ENCODE measurements at places on chromosomes 11 and 22.
A peak's percentile ranks its signal among the peaks of the same experiment; 100 is the strongest.

GRCh38 chr11:58625826-58626460, 3.5 kb downstream of the CNTF start:
- DNase-seq = peak; percentile 28

GRCh38 chr22:42915980-42916765, 59.1 kb upstream of the ARFGAP3 start:
- no peak for DNase-seq

- DNase-seq = no peak
Measured at GRCh38 chr11:2794046-2794967, 91.3 kb downstream of the CDKN1C start.

GRCh38 chr11:45610627-45611026, 54.8 kb downstream of the CHST1 start:
- no peak for DNase-seq

DNA sequence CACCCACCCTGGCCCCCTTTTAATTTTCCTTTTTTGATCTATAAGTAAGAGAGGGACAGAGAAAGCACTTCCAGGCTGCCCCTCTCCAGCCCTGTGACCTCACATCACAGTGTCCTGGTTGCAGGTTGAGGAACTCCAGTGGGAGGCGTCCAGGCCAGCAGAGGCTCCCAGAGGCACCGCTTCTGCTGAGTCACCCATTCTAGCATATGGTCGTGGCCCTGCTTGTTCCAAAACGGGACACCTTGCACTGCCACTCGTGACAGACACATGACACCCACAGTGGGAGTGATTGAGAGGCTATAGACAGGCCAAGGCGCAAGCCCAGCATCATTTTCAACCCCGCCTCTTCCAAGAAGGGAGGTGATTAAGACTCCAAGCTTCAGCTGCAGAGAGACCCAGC, 16.0 kb upstream of the TMPRSS4 start:
- no peak for DNase-seq

DNA sequence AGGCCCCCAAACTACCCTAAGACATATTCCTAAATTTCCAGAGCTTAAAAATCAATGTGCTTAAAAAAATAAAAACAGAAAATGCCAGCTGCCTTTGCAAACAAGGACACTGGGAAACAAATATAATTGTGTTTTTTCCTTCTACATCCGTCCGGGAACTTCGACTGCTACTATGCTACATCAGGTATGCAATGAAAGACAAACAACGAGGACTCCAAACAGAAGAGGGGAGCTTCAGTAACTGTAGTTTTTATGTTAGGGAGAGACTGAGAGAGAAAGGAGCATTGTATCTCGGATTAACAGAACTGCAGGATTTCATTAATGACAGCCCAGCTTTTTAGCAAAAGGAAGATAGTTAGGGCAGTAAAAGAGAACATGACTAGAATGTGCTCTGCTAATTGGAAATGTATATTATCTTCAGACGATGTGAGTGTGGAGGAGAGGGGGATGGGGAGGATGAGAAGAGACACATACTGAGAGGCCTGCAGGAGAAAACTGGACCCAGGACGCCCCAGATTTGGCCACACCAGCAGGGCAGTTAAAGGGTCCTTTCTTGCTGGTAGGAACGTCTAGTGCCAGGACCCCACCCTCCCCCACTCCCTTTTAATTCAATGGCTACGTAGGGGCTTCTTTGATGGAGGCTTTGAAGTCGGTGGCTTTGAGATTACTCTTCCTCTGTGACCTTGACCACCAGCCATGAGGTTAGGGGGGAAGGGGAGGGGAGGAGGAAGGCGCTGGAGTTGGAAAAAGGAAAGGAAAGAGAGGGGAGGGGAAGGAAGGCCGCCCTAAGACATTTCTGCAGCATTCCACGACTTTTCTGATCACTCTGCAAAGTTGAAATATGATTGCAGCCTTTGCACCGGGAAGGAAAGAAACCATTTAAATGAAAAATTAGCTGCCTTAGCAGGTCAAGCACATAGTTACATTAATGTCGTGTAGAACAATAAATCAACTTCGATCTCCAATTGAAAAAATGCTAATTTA, 187.1 kb downstream of the BLID start:
- no peak for DNase-seq

GRCh38 chr22:29457730-29458129, 19.3 kb downstream of the RFPL1 start:
- DNase-seq = no peak

- no peak for DNase-seq
Measured at GRCh38 chr11:70141486-70142220, 61.4 kb upstream of the FADD start.

DNA sequence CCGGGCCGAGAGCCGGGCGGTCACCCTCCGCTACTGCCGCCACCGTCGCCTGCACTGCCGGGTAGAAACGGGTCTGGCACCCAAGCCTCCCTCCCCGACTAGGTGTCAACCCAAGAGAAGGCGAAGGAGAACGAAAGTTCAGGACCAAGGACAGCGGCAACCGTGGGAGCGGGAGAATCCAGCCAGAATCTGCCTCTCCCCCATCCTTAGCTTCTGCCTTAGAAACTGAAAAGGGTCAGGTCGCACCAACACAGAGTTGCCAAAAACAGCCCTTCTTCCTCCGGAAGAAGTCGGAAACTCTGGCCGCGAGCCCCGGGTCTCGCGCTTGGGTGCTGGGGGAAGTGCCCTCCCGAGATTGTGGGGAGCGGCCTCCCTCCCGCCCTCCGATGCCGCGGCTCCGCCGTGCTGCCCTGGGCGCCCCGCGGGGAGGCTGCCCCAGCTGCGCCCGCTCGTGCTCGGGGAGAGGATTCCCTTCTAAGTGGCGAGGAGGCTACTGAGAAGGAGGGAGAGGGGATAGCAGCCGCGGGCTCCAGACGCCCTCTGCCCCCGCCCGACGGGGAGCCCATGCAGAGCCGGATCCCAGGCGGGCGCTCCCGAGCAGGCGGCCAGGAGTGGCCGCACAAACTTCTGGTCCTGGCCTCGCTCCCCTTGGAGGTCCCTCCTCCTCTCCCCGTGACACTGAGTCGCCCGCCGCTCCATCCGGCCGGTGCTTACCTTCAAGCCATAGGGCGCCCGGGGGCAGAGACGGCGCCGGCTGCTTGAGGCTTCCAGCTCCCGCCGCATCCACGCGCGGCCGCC, 637 bp downstream of the DRD2 start:
- DNase-seq = peak; percentile 28

DNA sequence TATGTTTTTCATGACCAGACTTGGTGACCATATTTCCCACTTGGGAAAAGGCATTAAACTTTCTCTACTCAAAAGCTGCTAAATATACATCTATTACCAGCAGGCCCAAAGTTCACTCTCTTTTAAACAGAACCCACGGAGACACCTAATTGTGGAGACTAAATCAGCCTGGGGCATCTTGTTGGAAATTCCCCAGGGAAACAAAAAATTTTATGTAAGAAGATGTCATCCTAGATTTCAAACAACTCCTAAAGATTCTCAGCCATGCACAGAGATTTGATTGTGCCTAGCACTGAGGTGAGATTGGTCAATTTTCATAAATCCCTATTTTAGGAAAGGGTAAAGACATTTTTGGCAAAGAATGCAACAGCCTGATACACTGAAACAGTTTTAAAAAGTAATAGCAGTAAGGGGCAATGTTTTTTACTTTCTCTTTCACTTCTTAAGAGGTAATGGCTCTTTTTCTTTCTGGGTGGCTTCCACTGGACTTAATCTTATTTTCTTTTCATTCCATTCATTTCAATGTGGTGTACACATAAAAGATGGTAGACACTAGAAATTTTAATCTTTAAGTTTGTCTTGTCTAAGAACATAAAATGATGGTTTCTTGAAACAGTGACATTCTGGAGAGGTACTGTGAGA, 9.6 kb downstream of the OR52N2 start:
- DNase-seq = no peak

DNA sequence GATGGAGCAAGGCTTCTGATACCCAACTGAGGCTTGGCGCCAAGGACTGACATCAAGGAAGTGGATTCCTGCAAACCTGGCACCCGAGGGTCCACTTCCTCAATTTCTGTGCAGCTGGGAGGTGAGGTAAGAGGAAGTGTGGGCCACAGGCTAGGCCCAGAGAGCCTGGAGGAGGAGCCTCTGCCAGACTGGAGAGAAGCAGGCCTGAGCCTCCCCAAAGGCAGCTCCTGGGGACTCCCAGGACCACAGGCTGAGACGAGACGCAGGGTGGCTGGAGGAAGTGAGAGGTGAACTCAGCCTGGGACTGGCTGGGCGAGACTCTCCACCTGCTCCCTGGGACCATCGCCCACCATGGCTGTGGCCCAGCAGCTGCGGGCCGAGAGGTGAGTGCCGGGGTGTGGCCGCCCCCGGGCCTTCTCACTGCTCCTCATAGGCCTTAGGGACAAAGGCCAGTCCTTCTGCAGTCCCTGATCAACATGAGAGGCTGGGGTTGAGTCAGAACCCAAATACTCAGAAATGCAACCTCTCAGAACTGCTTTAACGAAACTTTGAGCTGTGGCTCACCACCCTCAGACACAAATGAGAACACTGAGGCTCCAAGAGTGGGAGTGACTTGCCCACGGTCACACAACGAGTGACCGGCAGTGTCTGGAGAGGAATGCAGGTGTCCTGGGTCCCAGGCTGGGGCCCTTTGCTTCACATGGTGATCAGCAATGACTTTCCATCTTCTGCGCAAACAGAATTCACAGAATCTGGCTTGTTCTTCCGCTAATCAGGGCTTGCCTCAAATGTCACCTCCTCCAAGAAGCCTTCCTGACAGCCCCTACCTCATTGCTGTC, at the start of gene NCF4:
NCF4 (plus strand) TSS at position 186 of the 839 bp plus-strand sequence; CDS start at position 352, 166 bp downstream.
- no peak for DNase-seq

DNA sequence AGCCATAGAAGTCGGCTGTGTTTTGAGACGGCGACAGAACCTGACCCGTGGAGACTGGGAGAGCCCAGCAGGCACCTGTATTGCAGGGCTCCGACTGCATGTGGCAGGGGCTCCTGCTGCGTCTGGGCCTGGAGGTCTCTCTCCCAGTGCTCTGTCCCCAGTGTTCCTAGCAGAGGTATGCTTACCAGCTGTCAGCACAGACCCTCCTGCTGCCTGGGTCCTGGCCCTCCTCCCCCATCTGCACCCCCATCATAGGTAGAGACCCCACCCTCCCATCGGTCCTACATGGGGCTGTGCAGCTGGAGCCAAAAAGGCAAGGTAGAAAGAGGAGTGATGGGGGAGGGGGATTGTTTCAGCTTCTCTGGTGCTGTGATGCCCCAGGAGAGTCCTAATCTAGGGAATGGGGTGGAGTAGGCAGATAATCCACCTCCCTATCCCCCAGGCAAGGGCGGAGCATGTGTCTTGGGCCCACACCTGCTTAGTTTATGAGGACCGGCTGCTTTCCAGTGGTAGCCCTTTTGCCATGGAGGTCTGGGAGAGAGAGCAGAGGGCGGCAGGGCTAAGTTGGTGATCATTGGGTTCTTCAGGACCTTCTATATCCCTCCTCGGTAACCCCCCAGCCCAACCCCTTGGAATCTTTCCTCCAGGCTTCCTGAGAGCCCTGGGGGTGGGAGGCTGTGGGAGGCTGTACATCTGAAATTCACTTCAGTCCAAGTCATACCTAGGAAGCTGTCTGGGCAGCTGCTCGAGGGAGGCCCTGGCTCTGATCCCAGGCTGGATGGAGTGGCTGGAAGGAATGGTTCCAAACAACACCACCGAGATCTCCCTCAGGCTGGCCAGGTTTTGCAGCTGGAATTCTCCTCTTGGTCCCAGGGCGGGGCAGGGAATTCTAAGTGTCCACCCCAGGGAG, 5.3 kb downstream of the SLC7A4 start:
- DNase-seq = no peak

DNA sequence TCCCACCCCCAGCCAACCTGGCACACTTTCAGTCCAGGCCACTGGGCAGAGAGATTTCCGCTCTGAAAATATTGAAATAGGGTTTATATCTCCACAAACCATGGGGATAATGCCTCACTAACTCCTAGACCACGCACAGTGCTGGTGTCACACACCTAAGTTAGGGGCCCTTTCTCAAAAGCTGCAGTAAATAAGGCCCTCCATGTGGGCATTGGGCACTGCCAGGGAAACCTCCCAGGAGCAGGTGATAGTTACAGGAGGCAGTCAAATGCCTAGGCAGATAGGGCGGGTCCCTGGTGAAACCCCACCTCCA, 3.1 kb upstream of the IL10RA start:
- DNase-seq = no peak

DNA sequence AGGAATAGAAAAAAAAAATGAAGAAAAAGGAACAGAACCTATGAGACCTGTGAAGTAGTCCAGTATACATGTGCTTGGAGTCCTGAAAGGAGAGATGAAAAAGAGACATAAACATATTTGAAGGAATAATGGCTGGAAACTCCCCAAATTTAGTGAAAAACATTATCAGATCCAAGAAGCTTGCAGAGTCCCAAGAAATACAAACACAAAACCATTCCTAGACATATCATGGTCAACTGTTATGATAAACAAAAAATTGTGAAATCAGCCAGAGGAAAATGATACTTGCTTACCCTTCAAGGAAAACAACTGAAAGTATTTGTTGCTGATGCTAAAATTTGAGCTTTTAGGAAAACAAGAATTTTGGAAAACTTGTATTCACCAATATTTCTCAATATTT, 250.1 kb downstream of the DDX10 start:
- DNase-seq = no peak

DNA sequence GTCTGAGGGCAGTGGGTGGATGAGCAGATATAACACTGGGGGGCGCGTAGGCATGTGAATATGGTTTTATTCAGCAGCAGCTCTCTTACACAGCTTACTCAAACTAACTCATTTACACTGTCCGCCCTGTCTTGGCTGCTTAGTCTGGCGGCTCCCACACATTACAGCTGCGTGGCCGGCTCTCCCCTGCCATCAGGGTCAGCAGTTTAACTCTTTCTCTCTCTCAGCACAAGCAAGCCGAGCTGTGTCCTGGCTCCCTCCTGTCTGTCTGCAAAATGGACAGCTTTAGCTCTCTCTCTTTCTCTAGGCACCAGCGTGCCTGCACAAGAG, 1310.1 kb upstream of the RAG2 start:
- DNase-seq = no peak

GRCh38 chr22:48937032-48937639, 890.5 kb downstream of the BRD1 start:
- no peak for DNase-seq

DNA sequence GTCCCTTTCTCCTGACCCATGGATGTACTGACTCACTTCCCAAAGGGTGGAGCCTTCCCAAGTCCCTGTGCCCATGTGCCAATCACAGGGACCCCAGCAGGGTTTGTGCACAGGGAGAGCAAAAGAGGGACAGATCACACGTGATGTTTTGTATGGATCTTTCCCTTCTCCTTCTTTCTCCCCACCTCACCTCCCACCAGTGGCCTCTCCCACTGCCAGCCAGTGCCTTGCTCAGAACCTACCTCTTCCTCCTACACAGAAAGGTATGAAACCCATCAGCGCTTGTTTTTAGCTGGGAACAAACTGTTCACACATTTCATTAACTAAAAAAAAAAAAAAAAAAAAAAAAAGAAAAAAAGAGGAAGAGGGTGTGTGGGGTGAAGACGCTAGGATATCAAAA, 112.9 kb downstream of the DSCAML1 start:
- no peak for DNase-seq

GRCh38 chr11:80521592-80521991, 1080.8 kb upstream of the TENM4 start:
- no peak for DNase-seq

GRCh38 chr22:32627091-32627490, 152.5 kb downstream of the FBXO7 start:
- no peak for DNase-seq

GRCh38 chr11:107041088-107041444, 22.8 kb upstream of the GUCY1A2 start:
- no peak for DNase-seq

- peak; percentile 9 for DNase-seq
Measured at GRCh38 chr11:64146036-64146955, 19.6 kb downstream of the MACROD1 start.

GRCh38 chr22:44702479-44703198, 635 bp downstream of the PRR5 start:
- DNase-seq = no peak

Measured in keratinocyte (primary cell).